Astrocyte (in vitro differentiated cells and primary cell): ENCODE measurements at places on chromosomes 16 and 17. TPM values are rescaled to one million over a fixed set of nuclear protein-coding genes. Genes with fewer than 3 reads are reported as not detected.
A peak's percentile ranks its signal among the peaks of the same experiment; 100 is the strongest.

The CPHXL gene
- total RNA-seq = not detected in 2 replicates

GRCh38 chr17:38881600-38882191 is 11.8 kb downstream of the LASP1 start:
- DNase-seq = peak; percentile 37

GRCh38 chr16:71367241-71367976 is 8.9 kb downstream of the CALB2 start:
- no peak for DNase-seq

GRCh38 chr16:15494236-15494635 is 59.8 kb downstream of the BMERB1 start:
- peak; percentile 87 for DNase-seq

- no peak for DNase-seq
These were observed 10.3 kb upstream of the AKAP10 start for GRCh38 chr17:19987897-19988296.

- DNase-seq = no peak
These were observed 76.4 kb downstream of the ANKRD11 start for GRCh38 chr16:89413811-89414585.

GRCh38 chr17:82349287-82349701 is 9.8 kb upstream of the TEX19 start:
- DNase-seq = no peak

- DNase-seq = no peak
These were observed 50.0 kb downstream of the SSH2 start for GRCh38 chr17:29880031-29880430.

- no peak for DNase-seq
These were observed 9.8 kb upstream of the JUP start for GRCh38 chr17:41796121-41796895.

The TAOK1 gene
- 98.2 and 100 TPM in 2 replicates for total RNA-seq

DNA sequence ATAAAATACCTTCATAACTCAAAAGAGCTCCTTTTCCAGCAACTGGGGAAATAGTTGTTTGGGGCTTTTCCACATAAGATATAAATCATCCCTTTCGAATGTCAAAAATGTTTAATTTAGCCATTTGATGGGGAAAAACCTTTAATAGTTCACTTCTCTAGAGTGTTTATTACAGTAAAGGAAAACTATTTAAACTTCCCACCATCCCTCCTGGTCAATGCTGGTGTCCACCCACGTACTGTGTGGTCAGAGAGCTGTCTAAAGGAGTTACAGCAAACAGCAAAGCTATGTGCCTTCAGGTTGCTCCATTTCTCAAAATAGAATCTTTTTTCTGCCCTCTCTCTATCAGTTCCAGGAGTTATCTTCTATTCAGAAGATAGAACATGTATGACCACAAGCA is 33.5 kb downstream of the KANSL1 start:
- peak; percentile 97 for DNase-seq

The HBA2 gene
- 1.4 TPM in 1 of 2 replicates, not detected in the other for total RNA-seq

- DNase-seq = no peak
These were observed 62.6 kb upstream of the CACNG5 start for GRCh38 chr17:66772148-66772812.

The TBC1D3E gene
- total RNA-seq = not detected in 2 replicates

The LAT gene
- total RNA-seq = 2.6 and 3.3 TPM in 2 replicates

The GINS2 gene
- 2.2 and 3.4 TPM in 2 replicates for total RNA-seq

The MYCBPAP gene
- 0.99 and 1.4 TPM in 2 replicates for total RNA-seq

GRCh38 chr16:1279945-1280589 is 24.2 kb downstream of the TPSD1 start:
- DNase-seq = no peak

- DNase-seq = no peak
These were observed 404.9 kb upstream of the CDH5 start for GRCh38 chr16:65961476-65962143.

The TAC4 gene
- total RNA-seq = not detected in 2 replicates

DNA sequence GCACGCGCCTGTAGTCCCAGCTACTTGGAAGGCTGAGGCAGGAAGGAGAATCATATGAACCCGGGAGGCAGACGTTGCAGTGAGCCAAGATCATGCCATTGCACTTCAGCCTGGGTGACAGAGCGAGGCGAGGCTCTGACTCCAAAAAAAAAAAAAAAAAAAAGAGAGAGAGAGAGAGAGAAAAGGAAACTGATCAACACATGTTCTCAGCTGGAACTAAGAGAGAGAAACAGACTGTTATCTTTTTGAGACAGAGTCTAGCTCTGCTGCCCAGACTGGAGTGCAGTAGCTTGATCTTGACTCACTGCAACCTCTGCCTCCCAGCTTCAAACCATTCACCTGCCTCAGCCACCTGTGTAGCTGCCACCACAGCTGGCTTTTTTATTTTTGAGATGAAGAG is 60.4 kb downstream of the STH start:
- DNase-seq = no peak

- no peak for DNase-seq
These were observed 71.2 kb downstream of the PLD6 start for GRCh38 chr17:17134957-17135333.

DNA sequence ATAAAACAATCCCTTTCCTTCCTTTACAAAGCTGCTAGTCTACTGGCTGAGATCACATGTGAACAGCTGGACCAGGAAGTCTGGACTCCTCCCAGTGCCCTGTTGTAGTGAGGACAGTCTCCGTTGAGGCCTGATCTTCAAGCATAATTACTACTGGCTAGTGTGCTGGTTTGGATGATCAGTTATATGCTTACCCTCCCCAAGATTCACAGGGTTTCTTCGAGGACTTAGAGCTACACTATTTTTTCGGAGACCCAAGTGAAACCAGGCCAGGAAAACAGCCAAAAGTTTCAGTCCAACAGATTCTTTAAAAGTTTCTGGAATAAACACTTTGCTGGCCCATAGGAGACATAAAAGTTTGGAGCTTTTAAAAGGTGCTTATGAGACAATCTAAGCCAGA is 194.9 kb upstream of the CDH11 start:
- no peak for DNase-seq

The CYGB gene
- total RNA-seq = 20.5 and 29.2 TPM in 2 replicates

The ZNF598 gene
- total RNA-seq = 46.0 and 50.0 TPM in 2 replicates

- no peak for DNase-seq
These were observed 173.8 kb upstream of the CCL2 start for GRCh38 chr17:34081269-34081668.
